ENCODE measurements at places on chromosomes 2 and 18. TPM values are rescaled to one million over a fixed set of nuclear protein-coding genes. Genes with fewer than 3 reads are reported as not detected.
A peak's percentile ranks its signal among the peaks of the same experiment; 100 is the strongest.

Gene GDF7
- total RNA-seq = not detected

Gene SMPD4
- total RNA-seq = 35.2 TPM

Gene SCN9A
- total RNA-seq = 0.12 TPM

Gene NEU2
- total RNA-seq = not detected

Gene KCNE4
- 13.8 TPM for total RNA-seq

GRCh38 chr18:9876867-9877654 lies 8.7 kb upstream of the TXNDC2 start:
- DNase-seq = peak; percentile 90

GRCh38 chr2:96146881-96147592 lies 1.8 kb upstream of the DUSP2 start:
- peak; percentile 42 for DNase-seq

GRCh38 chr2:201255408-201256033 lies 4.8 kb upstream of the CASP8 start:
- DNase-seq = no peak

GRCh38 chr2:196289000-196289399 lies 117.6 kb upstream of the STK17B start:
- DNase-seq = no peak

DNA sequence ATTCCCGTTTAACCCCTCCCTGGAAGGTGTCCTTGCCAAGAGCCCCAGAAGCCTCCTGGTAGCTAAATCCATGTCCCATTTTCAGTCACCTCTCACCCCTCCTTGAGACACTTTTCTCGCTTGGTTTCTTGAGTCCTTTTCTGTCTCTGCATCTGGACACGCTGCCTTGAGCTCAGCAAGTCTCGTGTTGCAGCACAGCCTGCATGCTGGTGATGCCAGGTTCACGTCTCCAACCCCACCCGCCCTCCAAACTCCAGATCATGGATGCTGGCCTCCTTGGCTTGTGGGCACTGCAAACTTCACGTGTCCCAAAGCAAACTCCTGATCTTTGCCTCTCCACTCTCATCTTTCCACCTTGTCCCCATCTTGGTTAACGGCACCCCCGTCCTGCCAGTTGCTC lies 39.3 kb downstream of the CENPO start:
- no peak for DNase-seq

DNA sequence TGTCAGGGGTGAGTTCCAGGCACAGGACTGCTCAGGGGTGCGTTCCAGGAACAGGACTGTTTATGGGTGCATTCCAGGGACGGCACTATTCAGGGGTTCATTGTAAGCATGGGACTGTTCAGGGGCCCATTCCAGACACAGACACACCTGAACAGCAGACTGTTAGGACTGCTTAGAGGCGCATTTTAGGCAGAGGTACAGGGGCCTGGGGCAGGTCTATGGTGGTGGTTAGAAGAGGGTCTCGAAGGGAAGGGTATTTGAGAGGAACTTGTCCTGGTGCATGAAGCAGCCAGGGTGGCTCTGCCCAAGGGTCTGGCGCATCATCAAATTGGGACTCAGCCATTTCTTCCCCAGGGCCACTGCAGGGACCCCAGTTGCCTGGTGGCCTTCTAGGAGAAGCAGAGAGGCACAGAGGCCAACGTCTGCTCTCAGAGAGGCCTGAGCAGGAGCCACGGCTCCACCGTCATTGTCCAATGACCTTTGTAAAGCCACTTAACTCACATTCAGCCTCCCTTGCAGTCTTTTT lies 14.8 kb upstream of the MLPH start:
- no peak for DNase-seq
